ENCODE measurements at places on chromosomes 4 and X. TPM values are rescaled to one million over a fixed set of nuclear protein-coding genes. Genes with fewer than 3 reads are reported as not detected.

The ATP10D gene
- 4.1 TPM for total RNA-seq

The SPANXB1 gene
- total RNA-seq: not detected

The MAP9 gene
- 4.2 TPM for total RNA-seq

The UGT2B11 gene
- not detected for total RNA-seq

The PRDM8 gene
- total RNA-seq: 4.8 TPM

The ERVMER34-1 gene
- not detected for total RNA-seq

The GABRA4 gene
- not detected for total RNA-seq

The RHOXF2 gene
- total RNA-seq: not detected

The BMPR1B gene
- total RNA-seq: not detected

The CABS1 gene
- total RNA-seq: not detected

The GC gene
- not detected for total RNA-seq

The OPRPN gene
- not detected for total RNA-seq

The NSUN7 gene
- total RNA-seq: not detected

The MECP2 gene
- 72.4 TPM for total RNA-seq

The BTK gene
- total RNA-seq: not detected

The UGT2A1 gene
- total RNA-seq: not detected

The PAPSS1 gene
- 19.6 TPM for total RNA-seq

The FAM9C gene
- not detected for total RNA-seq

The BMP3 gene
- total RNA-seq: not detected

The HSFX4 gene
- total RNA-seq: not detected

The PASD1 gene
- total RNA-seq: not detected

Measured in activated CD4-positive, alpha-beta T cell treated with anti-CD3 and anti-CD28 coated beads, Interleukin-2, amount 10 ng/mL, durations not matched to agents 7 days and 5 days (primary cell).